ENCODE measurements at places on chromosomes 4 and X.
A peak's percentile ranks its signal among the peaks of the same experiment; 100 is the strongest.

DNA sequence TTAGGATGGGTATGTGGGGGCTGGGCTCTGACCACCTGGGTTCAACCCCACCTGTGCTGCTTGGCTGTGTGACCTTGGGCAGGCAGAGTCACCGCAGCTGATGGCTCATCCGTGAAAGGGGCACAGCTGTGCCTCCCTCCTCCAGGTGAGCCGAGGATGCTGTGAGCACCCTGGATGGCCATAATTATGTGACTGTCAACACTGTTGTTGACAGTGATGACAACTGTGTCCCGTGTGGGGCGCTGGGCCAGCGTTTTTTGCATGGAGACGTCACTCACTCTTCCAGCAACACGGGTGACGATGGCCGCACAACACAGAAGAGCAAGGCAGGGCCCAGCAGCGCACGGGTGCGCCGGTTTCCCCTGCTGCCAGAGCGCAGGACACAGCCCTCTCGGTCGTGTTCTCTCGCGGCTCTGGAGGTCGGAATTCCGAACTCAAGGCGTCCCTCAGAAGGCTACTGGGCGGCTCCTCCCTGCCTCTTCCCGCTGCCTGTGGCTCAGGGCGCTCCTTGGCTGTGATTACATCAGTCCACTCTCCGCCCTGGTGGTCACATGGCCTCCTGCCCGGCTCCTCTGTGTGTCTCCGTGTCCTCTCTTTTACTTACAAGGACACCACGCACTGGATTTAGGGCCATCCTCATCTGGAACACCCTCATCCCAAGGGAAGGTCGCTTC lies 1.3 kb downstream of the SH3TC1 start:
- DNase-seq = peak; percentile 37

- DNase-seq = no peak
Observed at GRCh38 chrX:20227116-20227515, 39.6 kb downstream of the RPS6KA3 start.

GRCh38 chrX:5425119-5425518 lies 803.5 kb downstream of the NLGN4X start:
- DNase-seq = no peak

- no peak for DNase-seq
Observed at GRCh38 chrX:103253608-103254007, 1.3 kb downstream of the TCEAL8 start.

GRCh38 chr4:66486068-66486467 lies 815.8 kb upstream of the EPHA5 start:
- no peak for DNase-seq

DNA sequence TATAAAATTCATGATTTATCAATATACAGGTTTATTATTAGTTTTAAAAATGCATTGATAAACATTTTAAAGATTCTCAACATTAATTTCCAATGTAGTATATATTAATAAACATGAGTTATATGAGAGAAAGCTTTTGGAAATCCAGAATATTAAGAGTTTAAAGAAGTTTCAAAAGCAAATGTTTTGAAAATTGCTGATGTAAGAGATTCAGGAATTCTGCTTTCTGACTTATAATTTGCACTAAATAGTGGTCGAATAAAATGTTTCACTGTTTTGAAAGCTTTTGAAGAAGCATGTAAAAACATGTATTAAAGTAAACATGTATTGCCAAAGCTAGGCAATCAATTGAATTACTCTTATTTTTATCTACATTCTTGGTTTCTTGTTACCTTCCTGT lies 151.2 kb upstream of the CXorf51B start:
- DNase-seq = no peak

- no peak for DNase-seq
Observed at GRCh38 chr4:10054571-10055041, 33.3 kb upstream of the SLC2A9 start.

DNA sequence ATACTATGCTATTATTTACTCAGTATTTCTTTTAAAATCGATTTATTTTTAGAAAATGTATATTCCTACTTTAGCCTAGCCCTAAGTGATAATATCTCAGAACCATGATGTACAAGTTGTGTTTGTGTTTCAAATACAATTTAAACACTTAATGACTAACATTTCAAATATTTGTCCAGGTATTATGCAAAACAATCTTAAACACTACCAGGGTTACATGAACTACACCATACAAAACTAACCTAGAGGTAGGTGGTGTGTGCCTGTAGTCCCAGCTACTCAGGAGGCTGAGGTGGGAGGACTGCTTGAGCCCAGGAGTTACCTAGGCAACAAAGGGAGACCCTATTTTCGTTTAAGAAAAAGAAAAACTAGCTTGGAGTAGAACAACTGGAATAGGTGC lies 83.0 kb upstream of the TMEM33 start:
- DNase-seq = no peak

DNA sequence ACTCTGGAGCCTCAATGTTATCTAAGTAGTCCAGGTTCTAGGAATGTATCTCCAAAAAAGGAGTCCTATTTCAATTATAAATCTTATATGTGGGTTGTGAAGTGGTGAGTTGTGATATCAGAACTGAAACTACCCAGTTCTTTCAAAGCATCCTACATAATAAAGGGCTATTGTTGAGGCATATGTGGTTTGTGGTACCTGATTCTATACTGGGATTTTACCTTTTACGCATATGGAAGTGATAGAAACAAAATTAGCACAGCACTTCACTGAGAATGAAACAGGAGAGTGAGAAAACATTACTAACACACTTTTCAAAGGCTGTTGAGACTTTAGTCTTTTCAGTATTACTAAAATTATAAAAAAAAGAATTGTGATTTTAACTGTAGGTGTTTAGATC lies 417.7 kb upstream of the GALNT7 start:
- DNase-seq = no peak

DNA sequence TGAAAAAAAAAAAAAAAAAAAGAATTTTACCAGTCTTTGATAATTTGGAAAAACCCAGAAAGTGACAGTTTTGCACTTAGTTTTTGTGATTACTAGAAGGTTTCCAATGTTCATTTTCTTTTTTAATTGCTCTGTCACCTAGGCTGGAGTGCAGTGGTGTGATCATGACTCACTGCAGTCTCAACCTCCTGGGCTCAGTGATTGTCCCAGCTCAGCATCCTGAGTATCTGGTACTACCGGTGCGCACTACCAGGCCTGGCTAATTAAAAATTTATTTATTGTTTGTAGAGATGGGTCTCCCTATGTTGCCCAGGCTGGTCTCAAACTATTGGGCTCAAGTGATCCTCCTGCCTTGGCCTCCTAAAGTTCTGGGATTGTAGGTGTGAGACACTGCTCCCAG lies 3.3 kb downstream of the NUDT9 start:
- no peak for DNase-seq

- no peak for DNase-seq
Observed at GRCh38 chr4:56342746-56343145, 44.5 kb downstream of the AASDH start.

GRCh38 chr4:11429699-11430045 lies 978 bp upstream of the HS3ST1 start:
- no peak for DNase-seq

DNA sequence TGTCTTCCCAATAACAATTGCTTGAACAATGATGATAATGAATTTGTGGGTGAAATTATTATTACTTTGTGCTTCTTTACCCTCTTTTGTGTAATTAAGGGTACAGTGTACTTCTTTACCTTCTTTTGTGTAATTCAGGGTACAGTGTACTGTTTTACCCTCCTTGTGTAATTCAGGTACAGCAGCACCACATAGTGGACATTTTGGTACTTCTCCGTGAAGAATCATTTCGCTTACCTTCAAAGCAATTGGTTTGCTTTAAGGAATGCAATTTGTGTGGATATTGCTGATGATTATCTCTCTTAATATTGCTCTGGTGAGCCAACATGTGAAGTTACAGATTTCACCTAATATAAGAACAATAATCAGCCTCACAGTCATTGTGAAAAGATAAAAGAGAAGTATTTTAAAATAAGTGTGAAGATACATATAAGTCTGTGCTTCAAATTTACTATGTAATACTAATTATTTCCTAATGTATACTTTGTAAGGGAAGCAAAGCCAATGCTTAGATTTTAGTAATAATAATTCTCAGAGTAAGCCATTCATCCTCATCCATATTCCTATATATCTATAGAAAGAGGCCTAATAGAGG lies 27.2 kb upstream of the SEC24B start:
- DNase-seq = no peak

DNA sequence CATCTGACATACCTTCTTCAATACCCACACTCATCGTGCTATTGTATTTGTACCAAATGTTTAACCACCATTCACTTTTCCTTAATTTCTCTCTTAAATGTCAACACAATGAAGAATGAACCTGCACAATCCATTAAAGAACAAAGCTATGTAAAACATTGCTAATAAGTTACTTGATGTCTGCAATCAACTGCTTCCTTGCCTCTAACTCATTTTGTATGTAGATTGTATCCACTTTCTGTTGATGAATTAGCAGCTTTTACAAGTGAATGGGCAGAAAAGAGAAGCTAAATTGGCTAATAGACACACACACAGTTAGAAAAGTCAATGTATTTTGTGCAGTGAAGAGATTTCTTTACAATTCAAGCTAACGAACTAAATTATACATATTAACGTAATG lies 212.5 kb upstream of the NDST3 start:
- no peak for DNase-seq

GRCh38 chr4:149823769-149824221 lies 8.2 kb upstream of the IQCM start:
- no peak for DNase-seq

GRCh38 chr4:174373821-174374220 lies 90.1 kb downstream of the CEP44 start:
- DNase-seq = no peak

DNA sequence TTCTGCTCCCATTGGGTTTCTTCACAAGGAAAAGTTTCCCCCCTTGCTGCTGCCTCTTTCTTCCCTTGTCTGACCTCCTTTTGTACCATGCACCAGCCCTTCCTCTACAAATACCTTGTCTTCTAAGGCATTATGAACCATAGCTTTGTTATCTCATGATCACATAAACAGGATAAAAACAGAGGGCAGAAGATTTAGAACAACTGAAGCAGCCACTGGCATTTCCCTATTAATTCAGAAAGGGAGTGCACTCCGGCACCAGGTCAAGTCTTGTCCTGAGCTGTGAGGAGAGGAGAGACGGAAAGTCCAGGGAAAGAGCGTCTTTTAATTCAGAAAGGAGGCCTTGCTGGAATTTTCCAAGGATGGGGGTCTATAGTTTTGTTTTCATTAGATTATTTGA lies 281.7 kb downstream of the RCHY1 start:
- no peak for DNase-seq

GRCh38 chrX:13760426-13760825 lies 25.9 kb downstream of the OFD1 start:
- DNase-seq = no peak

DNA sequence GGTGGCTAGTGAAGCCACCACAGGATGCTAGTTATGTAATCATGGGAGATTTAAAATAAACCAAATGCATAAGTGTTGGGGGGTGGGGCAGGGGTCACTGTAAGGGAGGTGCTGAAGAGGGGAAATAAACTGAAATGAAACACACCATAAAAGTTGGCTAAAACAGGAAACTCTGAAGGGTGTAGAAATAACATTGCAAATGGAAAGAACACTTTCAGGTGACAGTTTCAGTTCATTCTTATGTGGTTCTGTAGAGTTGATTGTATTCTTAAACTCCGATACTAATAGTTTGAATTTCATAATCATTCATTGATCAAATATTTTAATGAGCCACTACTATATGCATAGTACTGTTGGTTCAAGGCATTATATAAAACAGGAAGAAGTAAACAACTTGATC lies 80.1 kb downstream of the HDAC8 start:
- DNase-seq = no peak

- DNase-seq = no peak
Observed at GRCh38 chr4:83054928-83055327, 19.9 kb downstream of the COPS4 start.

GRCh38 chrX:110759785-110760184 lies 35.8 kb downstream of the CHRDL1 start:
- no peak for DNase-seq

- no peak for DNase-seq
Observed at GRCh38 chrX:41490446-41490845, 43.3 kb downstream of the NYX start.

GRCh38 chr4:70564033-70564432 lies 28.0 kb upstream of the AMBN start:
- DNase-seq = no peak

DNA sequence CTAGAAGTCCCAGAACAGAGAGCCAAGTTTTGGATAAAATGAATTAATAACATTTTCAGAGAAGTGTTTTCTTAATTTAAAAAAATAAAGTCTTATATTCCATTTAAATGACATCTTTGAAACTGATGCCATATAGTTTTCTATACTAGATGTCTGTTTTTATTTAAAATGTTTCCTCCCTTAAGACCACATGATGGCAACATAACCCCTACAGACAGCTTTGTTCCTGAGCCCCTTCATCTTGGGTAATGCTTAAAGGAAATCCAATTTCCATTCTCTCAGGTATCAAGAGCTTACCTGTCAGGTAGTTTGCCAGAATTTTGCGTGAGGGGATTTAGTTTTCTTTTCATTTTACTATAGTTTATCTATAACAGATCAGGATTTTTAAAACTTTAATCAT lies 181.4 kb upstream of the UGT8 start:
- DNase-seq = no peak

GRCh38 chrX:42752730-42753129 lies 25.2 kb downstream of the PPP1R2C start:
- DNase-seq = no peak

- no peak for DNase-seq
Observed at GRCh38 chr4:124717101-124717500, 4.6 kb upstream of the ANKRD50 start.

DNA sequence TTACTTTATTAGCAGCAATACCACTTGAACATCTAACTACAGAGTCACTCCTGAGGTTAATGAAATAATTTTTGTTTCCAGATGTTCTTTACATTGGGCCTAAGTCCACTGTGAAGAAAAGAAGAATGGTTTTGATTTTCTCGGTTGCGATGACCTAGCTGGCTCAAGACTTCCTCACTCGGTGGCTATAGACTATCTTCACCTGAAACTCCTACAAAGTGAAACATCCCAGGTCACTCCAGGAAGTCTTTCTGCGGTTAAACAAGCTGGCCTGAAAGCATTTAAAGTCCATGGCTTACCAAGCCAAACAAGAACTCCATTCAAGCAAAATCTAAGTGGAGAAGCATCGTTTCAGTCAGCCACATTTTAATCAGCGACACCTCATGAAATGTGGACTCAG lies 13.7 kb upstream of the SORBS2 start:
- DNase-seq = no peak

- no peak for DNase-seq
Observed at GRCh38 chr4:20421603-20421985, 169.9 kb downstream of the SLIT2 start.

- no peak for DNase-seq
Observed at GRCh38 chrX:45198301-45198700, 2.4 kb downstream of the DIPK2B start.

GRCh38 chr4:99088023-99088449 lies 552 bp downstream of the ADH5 start:
- DNase-seq = no peak
